GM23338 (cell line): ENCODE measurements at places on chromosomes 2 and 18. TPM values are rescaled to one million over a fixed set of nuclear protein-coding genes. Genes with fewer than 3 reads are reported as not detected.

Gene BCL11A
- 49.2 and 57.5 TPM in 2 replicates for total RNA-seq

Gene OTOS
- total RNA-seq = not detected in 2 replicates

Gene HMSD
- 0.54 and 2.6 TPM in 2 replicates for total RNA-seq

Gene CRYGC
- not detected in 2 replicates for total RNA-seq

Gene IL18RAP
- total RNA-seq = not detected in 2 replicates

GRCh38 chr2:186559370-186559769, 30.5 kb upstream of the ITGAV start:
- DNase-seq = no peak

DNA sequence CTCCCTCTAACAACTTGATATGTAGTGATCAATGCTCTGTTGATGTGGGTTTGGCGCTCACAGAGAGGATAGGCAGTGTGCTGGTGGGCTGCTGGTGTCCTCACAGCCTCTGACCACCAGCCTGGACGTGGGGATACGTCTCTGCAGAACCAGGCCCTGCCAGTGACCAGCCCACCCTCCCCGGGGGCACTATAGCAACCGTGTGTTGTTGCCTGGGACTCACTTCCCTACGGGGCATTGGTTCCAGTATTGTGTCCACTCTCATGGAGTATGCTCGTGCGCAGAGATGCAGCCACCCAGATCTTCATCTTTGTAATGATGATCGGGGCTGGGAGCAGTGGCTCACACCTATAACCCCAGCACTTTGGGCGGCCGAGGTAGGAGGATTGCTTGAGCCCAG, 180.1 kb downstream of the LDLRAD4 start:
- DNase-seq = no peak

DNA sequence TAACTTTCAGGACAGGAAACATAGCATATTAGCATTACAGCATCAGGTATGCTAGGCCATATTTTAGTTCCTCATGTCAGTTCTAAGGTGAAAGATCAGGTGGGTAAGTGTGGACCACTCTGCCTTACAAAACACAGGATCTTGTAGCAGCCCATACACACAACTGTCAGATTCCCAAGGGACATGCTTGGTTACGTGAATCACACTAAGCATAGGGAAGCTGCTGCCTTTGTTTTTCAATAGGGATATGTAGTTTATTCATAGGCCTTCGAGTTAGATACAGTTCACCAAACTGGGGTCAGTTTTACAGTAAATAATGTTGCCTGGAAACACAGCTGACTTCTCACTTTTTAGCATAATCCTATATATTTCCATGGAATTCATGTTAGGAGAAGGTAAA, 116.1 kb upstream of the OTX1 start:
- DNase-seq = peak; percentile 16

- DNase-seq = no peak
These were observed 755 bp downstream of the SPAST start for GRCh38 chr2:32064021-32064601.

DNA sequence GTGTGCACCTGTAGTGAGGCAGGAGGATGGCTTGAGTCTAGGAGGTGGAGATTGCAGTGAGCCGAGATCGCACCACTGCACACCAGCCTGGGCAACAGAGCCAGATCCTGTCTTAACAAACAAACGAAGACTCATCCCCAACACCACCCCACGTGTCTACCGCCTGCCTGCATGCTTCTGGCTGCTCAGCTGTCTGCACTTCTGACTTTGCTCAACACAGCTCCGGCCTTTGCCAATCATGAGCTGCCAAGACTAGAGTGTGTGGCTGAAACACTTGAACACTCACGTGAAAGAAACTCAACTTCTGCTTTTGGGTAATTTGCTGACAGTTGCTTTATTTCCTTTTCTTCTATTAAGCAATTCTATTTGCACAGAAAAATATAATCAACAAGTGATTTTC, 32.1 kb upstream of the SP3 start:
- no peak for DNase-seq
